ENCODE measurements at places on chromosomes 13 and 19.

- DNase-seq, result no peak
Observed at GRCh38 chr13:20570517-20570916, 3.6 kb downstream of the IFT88 start.

GRCh38 chr13:98184792-98185191, 7.7 kb upstream of the RNF113B start:
- DNase-seq, result no peak

DNA sequence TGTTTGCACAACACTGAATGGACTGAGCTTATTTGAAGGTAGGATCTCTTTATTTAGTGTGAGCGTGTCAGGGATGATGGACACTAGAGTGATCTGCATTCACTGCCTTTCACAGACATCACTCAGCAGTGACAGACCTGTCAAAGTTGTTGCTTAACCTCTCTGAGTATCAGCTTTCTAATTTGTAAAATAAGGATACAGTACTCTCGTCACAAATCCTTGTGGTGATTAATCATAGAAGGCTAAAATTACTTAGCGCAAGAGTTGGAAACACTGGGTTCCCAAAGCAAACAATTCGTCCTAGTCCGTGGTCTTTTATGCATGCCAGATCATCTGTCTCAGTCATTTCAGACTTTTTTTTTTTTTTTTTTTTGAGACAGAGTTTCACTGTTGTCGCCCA, 16.6 kb downstream of the CARD8 start:
- DNase-seq, result no peak

DNA sequence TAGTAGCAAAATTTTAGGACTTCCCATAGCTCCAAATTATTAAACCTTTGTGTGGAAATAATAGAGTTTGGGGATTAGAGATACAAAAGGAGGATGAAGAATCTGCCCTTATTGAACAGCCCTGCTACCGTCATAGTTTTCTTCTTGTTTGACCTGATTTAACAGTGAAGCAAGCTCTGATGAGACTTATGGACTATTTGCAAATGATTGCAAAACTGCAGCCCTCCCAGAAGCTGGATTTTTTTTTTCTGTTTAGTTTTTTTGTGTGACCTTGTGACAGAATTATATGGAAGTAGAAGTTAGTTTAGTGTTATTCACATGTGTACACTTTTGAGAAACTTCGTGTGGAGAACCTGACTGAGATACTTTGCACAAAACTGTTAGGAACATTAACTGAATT, 267.8 kb downstream of the KCNRG start:
- no peak for DNase-seq

GRCh38 chr13:49464621-49465325, 20.7 kb downstream of the SETDB2 start:
- no peak for DNase-seq

DNA sequence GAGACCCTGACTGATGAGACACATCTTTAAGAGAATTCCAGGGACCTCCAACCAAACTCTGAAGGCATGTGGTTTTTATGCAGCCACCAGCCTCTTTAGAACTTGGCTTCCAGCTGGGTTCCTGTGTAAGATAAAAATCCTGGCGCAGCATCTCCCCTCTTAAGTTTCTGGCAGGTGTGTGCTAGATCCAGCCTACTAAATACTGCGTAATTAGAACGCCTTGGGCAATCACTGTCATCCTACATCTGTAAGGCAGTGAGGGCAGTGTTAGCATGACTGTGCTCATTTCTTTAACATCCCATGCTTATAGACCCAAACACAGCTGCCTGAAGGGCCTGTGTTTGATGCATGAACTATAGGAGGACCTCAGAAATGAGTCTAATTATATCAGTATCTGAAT, 173.5 kb upstream of the OBI1 start:
- no peak for DNase-seq

GRCh38 chr13:48253849-48254248, 20.8 kb downstream of the ITM2B start:
- DNase-seq, result no peak

GRCh38 chr13:60369242-60369641, 27.8 kb upstream of the TDRD3 start:
- DNase-seq, result no peak

- no peak for DNase-seq
Observed at GRCh38 chr13:53174545-53174944, 145.9 kb downstream of the OLFM4 start.

DNA sequence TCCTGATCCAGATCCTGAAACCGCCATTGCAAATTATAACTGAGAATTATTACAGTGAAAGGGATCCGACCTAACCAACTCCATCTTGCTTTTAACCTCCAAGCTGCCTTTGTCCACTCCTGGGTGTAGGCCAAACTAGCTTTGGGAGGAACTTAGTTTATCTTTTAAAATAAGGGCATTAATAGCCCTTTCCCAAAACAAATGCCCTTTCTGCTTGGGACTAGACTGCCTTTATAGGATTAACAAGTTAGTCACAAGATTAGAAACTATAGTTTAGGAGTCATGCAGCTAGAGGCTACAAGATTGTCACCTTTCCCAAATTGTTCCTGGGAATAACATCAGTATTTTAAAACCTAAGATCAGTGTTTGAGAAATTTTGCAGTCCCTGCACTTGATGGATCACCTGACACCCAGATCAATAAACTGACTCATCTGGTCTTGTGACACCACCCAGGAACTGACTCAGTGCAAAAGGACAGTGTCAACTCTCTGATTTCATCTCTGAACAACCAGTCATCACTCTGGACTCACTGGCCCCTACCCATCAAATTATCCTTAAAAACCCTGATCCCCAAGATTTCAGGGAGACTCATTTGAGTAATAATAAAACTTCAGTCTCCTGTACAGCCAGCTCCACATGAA, 4.1 kb upstream of the ZNF841 start:
- no peak for DNase-seq

GRCh38 chr13:108345016-108345415, 75.5 kb downstream of the TNFSF13B start:
- DNase-seq, result no peak

DNA sequence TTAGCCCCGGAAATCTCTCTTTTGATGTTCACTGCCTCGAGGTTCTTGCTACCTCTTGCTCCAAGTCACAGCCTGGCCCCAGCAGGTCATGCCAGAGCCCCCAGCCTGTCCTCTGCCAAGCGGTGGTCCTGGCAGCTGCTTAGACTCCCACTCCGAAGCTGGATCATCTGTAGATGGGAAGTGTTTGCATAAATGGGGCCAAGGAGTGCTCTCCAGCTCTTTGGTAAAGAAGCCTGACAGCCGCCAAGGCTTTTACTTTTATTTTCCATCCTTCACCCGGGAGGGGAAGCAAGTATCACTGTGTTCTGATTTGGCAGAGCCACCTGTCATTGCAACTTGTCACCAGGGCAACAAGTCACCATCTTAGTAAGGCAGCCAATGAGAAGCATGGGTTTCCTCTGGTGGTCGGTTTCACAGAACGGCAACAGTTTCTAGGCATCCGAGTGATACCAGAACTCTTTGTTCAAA, 10.6 kb upstream of the RETN start:
- DNase-seq, result no peak

- DNase-seq, result peak; percentile 68
Observed at GRCh38 chr19:38665950-38666662, 18.7 kb downstream of the ACTN4 start.

DNA sequence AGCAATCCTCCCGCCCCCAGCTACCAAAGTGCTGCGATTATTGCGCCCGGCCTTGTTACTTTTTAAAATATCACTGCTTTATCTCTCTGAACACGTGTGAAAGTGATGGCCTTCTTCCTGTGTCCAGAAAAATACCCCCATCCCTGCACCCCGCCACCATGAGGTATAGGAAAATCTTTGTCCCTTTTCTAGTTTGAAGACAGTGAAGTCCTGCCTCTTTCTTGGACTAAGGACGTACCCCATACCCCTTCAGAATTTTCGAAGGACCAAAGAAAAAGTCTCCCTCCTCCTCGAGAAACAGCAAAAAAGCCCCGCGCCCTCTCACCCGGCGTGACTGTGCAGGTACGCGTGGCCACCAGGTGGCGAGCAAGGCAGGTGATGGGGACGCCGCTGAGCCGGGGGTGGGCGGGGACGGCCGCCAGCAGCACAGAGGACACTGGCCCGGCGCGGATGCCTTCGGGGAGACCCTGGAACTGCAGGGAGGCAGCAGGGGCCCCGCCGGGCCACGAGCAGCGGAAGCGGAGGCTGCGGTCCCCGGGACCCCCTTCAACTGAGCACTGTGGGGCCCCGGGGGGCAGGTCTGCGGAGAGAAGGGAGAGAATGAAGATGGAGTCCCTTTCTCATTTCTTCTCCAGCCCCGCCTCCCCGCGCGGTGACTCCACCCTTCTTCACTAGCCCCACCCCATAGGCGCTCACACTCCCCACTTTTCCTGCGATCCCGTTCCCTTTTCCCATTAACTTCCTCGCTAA, 3.2 kb downstream of the VSIG10L start:
- peak; percentile 82 for DNase-seq
